ENCODE measurements at places on chromosomes 6 and 20.

GRCh38 chr6:589090-589489 lies 67.8 kb downstream of the HUS1B start:
- DNase-seq = no peak

DNA sequence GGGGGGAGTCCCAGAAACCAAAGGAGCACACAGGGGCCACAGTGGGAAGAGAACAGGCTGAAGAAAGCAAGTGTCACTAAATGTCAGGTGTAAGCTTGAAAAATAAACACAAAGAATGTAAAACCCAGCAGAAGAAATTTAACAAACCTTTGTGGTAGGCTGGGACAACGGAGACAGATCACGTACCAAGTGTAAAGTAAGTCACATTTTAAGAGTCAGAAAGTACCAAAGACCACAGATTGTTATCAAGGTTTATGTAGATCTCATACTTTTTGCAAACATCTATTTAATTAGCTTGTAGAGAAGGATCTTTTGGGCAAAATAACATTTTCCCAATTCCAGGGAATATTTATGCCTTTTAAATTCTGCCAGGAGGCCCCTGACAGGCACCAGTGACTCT lies 1.6 kb downstream of the CLIC5 start:
- DNase-seq = peak; percentile 18

- DNase-seq = no peak
Measured at GRCh38 chr6:140540743-140541142, 1166.3 kb upstream of the CITED2 start.

DNA sequence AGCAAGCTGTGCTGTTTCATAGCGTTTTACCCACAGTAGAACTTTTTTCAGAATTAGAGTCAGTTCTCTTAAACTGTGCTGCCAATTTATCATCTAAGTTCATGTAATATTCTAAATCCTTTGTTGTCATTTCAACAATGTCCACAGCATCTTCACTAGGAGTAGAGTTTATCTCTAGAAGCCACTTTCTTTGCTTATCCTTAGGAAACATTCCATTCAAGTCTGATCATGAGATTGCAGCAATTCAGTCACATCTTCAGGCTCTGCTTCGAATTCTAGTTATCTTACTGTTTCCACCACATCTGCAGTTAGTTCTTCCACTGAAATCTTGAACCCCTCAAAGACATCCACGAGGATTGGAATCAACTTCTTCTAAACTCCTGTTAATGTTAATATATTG lies 12.5 kb downstream of the CTNNBL1 start:
- no peak for DNase-seq

GRCh38 chr6:36865835-36866234 lies 8.8 kb downstream of the PPIL1 start:
- DNase-seq = no peak

DNA sequence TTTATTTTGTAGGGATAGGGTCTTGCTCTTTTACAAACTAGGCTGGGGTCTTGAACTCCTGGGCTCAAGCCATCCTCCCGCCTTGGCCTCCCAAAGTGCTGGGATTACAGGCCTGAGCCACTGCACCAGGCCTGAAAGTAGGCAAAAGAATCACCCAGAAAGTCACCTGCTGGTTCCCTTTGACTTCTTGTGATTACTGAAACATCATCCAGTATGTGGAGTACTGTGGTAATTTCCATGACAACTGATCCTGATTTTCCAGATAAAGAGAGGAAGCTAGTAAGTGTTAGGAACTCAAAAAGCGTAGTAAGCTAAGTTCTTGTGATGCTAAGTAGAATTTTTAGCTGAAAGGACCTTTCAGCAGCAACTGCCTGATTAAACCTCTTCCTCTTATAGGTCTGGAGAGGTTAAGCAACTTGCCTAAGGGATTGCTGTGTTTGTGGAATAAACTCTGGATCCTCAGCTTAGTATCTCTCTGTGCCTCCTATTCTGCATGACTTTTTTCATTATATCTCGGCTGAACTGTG lies 16.8 kb downstream of the RALY start:
- no peak for DNase-seq

DNA sequence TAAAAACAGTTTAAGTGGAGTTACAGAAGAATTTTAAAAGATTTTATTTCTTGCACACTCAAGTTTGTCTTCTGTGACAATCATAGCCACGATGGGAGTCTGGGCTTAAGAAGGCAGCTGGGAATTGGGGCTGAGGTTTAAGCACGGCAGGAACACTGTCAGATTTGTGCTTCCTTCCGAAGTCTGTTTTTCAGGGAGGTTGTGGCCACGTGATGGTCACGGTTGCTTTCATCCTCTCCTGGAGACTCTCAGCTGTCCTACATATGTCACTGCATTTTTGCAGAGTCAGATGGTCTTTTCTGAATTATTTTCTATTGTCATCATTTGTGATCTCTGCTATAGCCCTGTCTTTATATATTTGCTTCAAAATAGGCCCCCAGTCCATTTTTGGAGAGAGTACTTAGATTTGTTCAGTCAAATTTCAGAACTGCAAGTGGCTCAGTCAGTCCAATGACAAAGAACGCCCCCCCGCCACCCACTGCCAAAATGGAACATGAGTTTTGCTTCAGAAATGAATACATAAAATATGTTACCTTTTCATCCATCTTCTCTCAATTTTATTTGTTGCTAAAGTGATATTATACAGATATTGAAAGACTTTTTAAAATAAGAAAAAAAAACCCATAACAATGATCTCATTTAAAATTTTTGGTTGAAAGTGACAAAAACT lies 111.8 kb upstream of the ZFP64 start:
- DNase-seq = no peak

DNA sequence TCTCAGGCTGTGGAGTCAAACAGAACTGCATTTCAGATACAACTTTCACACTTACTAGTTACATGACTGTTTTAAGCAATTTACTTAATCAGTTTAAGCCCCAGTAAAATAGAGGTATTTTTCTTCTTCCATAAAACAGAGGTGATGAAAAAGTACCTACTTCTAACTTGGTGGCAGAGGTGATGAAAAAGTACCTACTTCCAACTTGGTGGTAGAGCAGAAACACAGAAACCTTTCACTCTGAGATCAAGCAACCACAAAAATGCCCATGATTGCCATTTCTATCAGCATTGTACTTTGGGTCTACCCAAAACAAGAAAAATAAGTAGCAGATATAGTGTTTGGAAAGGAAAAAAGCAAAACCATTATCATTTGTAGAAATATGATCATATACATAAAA lies 148.7 kb downstream of the OPRM1 start:
- no peak for DNase-seq

DNA sequence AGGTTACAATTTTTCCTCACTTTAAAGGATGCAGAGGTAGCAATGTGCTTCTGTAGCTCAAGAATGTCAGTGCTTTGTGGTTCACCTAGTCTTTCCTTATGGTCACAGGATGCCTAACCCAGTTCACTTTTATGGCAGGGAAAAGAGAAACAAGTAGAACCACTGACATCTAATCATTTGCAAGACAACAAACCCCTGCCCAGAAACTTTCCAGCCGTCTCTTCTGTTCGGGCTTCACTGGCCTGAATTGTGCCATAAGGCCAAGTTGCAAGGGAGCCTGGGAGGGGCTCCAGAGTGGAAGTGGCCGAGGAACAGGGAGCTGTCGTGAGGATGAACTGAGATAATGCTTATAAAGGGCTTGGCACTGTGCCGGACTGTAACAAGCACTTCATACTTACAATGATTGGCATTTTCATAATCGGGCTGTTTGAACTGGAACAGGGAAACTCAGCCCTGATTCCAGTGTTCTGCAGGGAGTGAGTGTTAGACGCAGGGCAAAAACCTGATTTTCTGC lies 212.6 kb downstream of the BCAS1 start:
- DNase-seq = no peak

GRCh38 chr20:53413186-53413631 lies 180.4 kb downstream of the ZNF217 start:
- DNase-seq = peak; percentile 40

GRCh38 chr6:151060766-151061531 lies 178.8 kb upstream of the AKAP12 start:
- DNase-seq = no peak

DNA sequence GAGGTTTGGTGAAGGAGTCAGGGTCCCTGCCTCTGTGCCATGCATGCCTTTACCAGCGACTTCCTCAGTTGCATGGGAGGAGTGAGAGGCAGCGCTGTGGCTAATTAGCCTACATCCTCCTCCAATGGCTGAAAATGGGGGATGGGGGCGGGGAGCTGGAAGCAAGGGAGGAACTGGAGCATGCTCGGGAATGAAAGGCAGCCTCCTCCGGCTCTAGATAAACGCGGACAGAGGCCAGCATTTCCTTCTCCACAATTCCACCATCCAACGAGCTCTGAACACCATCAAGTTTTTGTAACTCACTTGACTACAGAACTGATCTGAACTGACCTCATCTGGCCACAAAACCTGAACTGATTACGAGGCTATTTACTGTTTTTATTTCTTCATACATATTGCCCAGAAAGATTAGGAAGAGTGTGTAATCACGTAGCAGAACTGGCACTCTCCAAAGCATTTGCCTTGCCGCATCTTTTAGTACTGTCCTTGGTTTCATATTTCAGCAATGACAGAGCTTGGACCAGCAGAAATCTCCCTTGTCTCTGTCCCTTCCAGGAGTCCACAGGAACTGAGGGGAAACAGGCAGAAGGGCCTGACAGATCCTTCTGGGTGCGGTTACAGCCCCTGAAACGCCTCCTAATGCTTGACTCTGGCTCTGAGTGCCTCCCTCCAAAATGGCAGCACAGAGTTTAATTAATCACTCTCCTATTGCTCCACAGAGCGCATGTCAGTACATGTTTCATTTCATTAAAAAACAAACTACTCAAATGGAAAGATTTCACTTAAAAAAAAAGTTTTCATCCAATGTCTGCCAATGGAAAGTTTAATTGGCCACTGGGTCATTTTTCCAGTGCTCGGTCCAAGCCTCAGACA lies 58.2 kb upstream of the TRAF3IP2 start:
- no peak for DNase-seq

- no peak for DNase-seq
Measured at GRCh38 chr6:70282312-70282918, 20.5 kb downstream of the COL9A1 start.

DNA sequence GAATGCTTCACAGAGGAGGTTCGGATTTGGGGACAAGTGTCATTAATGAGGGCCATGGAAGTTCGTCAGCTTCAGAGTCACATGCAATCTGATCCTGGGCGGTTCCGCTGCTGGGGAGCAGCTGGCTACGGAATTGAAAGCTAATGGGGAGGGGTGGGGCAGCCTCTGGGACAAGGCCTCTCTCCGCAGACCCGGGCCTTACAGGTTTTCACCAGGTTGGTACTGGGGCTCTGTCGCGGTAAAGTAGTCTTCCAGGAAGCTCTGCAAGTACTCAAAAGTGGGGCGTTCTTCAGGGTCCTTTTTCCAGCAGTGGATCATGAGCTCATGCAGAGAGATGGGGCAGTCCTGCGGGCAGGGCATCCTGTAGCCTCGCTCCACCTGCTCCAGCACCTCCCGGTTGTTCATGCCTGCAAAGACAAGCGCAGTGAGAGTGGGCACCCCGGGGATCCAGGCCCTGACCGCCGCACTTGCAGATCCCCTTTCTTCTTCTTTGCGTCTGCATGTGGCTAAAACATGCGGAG lies 55.9 kb upstream of the TRAF3IP2 start:
- DNase-seq = no peak

GRCh38 chr6:5102267-5102970 lies 17.3 kb downstream of the PPP1R3G start:
- no peak for DNase-seq

DNA sequence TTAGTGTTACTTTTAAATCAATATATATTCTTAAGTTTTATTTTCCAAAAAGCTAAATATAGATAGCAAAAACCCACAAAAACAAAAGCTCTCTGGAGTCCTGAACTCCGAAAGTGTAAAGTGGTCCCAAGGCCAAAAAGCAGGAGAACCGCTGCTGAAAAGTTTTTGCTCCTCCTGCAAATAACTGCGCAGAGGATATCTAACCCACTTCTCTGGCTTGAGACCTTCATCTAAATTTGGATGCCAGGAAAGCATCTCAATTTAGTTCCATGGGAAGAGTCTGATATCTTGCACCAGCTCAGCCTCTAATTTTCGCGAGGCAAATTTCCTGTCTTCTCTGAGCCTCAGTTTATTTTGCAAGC lies 523 bp downstream of the MRPS10 start:
- no peak for DNase-seq

- no peak for DNase-seq
Measured at GRCh38 chr20:36991703-36992102, 40.2 kb upstream of the SAMHD1 start.

DNA sequence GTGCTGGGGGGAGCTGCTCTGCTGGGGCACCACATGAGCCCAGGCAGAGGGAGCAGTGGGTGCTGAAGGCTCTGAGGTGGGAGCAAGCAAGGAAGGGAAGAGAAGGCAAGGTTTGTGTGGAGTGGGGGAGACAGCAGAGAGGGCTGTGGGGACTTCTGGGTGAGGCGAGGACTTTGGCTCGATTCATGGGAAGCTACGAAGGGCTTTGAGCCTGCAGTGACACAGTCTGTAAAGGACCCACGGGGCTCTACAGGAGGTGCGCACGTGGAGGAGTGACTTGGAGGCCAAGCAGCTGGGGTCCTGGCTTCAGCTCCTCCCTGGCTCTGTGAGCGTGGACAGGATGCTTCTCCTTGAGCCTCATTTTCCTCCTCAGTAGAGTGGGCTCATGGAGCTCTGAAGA lies 29.1 kb upstream of the CSNK2A1 start:
- no peak for DNase-seq

DNA sequence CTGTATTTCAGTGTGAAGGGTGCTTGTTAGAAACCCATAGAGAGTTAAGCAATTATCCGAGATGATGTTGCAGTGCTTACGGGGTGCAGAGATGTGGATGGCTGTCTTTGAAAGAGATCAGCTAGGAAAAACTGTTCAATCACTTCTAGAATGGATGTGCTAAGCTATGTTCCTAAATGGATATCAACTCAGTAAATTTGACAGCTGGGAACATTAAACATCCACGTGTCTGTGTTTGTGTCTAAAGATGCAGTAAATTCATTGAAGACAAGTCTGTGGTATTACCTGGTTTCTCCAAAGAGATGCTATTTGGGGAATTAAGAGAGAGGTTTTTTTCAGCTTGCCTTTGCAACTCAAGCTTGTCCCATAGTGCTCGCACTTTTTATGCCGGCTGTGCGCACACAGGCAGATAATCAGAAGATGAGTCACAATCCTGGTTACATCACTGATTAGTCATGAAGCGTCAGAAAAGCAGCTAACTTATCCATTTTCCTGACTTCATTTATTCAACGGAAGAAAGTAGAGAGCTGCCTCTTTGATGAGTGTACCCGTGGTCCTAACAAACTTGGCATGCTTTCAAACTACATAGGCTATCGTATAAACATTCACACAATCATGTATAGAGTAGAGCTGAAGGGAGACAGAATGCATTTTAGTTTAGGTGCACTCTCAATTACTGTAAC lies 691.7 kb upstream of the SLC35B3 start:
- no peak for DNase-seq

- no peak for DNase-seq
Measured at GRCh38 chr6:157571269-157571668, 190.3 kb downstream of the ZDHHC14 start.

- DNase-seq = no peak
Measured at GRCh38 chr6:112636650-112637262, 289.6 kb downstream of the RFPL4B start.

GRCh38 chr20:18443886-18444285 lies 22.9 kb downstream of the DZANK1 start:
- DNase-seq = no peak

GRCh38 chr20:32585011-32585585 lies at the start of gene NOL4L:
Gene NOL4L, minus strand, starts transcription at chr20:32585333. Its CDS starts 443 bp downstream, at chr20:32584890.
- DNase-seq = peak; percentile 37

- DNase-seq = no peak
Measured at GRCh38 chr6:157669747-157670216, 153.3 kb upstream of the SNX9 start.

- peak; percentile 22 for DNase-seq
Measured at GRCh38 chr6:107735906-107736635, 88.0 kb downstream of the SCML4 start.

GRCh38 chr20:61112515-61112914 lies 139.5 kb upstream of the CDH4 start:
- no peak for DNase-seq
